ENCODE measurements at places on chromosomes 7 and 10.

- DNase-seq: no peak
These were observed 36.5 kb downstream of the GRID1 start for GRCh38 chr10:86329896-86330680.

DNA sequence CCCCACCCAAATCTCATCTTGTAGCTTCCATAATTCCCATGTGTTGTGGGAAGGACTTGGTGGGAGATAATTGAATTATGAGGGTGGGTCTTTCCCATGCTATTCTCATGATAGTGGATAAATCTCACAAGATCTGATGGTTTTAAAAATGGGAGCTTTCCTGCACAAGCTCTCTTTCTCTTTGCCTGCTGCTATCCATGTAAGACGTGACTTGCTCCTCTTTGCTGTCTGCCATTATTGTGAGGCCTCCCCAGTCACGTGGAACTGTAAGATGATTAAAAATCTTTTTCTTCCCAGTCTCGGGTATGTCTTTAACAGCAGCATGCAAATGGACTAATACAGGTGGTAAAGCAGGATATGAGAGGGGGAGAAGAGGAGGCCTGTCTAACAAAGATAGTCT lies 88.3 kb downstream of the TMEM106B start:
- no peak for DNase-seq

- no peak for DNase-seq
These were observed 674.3 kb upstream of the ZWINT start for GRCh38 chr10:57035310-57035709.

DNA sequence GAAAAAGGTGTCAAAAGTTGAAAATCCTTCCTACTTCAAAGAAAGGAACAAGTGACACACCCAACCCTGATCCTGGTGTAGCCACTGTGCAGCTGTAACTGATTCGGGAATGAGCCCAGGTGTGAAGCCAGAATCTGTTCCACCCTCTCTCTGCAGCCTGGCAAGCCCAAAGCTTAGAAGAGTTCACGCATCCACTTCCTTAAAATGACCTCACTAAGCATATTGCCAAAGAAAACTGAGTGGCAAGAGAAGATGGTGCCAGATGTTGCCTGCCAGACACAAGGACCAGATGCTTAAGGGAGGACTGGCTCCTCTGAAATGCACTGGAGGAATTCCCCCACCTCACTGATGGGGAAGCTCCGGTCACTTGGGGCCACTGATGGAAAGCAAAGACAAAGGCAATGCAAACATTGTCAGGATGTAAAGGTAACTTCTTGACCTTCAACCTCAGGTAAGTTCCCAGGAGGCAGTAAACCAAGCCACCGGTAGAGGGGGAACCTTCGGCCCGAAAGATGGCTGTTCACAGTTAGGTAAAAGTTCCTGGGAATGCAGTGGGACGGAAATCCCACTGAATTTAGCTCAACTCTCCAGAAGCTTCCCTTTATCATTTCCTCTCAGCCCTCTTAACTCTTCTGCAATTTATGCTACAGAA lies 554.9 kb downstream of the KCNMA1 start:
- peak; percentile 23 for DNase-seq

GRCh38 chr10:92074126-92074887 lies 150.7 kb downstream of the BTAF1 start:
- peak; percentile 10 for DNase-seq

GRCh38 chr7:144534196-144534595 lies 130.7 kb upstream of the NOBOX start:
- no peak for DNase-seq

DNA sequence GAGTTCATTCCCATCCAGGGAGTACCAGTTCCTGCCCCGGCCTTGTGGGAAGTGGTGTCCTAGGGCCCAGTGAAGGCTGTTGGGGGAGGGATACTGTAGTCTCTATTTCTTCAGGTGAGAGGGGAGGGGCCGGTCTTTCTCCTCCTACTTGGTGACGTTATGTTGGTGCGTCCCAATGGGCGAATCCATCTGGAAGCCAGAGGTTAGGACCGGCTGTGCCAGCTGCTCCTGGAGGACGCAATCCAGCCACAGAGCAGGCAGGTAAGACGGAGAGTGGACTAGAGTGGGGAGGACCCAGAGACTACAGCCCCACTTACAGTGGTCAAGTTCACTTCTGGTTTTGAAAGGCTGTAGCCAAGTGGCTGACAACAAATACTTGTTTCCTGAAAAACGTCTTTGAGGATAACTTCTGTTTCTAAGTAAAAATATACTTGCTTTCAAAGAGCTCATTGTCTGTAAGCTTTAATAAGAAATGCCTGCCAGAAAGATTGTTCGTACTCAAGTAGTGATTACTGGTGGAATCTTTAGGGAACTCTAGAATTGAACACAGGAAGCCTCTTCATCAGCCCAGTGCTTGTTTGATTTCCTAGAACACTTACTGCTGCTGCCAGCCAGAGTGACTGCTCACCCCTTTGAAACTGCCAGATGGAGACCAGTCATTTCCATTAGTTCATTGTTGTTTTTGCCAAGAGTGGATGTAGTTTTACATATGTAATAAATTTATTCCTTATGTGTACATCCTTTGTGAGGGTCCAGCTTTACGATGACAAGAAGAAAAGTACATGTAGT lies 25.4 kb downstream of the RBM33 start:
- peak; percentile 50 for DNase-seq

GRCh38 chr7:113175525-113176104 lies 57.3 kb upstream of the SMIM30 start:
- DNase-seq: no peak

GRCh38 chr7:94426980-94427875 lies 32.5 kb downstream of the COL1A2 start:
- no peak for DNase-seq

DNA sequence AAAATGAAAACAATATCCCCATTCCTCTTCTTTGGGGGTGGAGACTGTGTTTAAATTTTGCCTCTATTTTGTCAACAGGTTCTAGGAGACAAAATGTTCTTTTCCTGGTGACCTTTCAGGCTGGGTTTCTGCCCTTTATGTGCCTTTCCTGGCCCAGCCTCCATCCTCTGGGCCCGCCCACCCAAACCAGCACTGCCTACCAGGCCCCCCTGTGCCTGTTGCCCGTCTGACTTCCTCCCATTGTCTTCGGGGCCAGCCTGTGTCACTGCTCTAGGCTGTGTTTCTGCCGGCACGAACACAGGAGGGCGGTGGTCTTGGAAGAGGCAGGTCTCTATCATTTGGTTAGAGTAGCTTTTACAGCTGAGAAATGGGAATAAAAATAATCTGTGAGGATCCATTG lies 13.9 kb downstream of the TSPAN14 start:
- no peak for DNase-seq

GRCh38 chr7:38310591-38311101 lies 37.2 kb upstream of the TARP start:
- DNase-seq: peak; percentile 48

DNA sequence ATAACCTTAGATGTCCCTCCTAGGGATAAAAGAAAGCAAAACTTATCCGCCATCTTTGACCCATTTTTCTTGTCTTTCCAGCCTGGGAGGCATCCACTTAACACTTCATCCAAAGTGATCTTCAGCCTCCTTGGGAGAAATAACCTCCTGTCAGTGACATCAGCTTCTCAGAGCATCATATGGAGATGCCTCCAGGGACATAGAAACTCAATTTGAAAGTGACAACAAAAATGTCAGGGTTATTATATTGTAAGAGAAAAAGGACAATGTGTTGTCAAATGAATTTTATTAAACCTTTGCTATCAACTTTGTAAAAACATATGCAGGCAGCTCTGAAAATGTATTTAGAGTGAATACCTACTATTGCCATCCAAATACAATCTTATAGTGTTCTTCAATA lies 371.2 kb upstream of the ADARB2 start:
- DNase-seq: no peak

DNA sequence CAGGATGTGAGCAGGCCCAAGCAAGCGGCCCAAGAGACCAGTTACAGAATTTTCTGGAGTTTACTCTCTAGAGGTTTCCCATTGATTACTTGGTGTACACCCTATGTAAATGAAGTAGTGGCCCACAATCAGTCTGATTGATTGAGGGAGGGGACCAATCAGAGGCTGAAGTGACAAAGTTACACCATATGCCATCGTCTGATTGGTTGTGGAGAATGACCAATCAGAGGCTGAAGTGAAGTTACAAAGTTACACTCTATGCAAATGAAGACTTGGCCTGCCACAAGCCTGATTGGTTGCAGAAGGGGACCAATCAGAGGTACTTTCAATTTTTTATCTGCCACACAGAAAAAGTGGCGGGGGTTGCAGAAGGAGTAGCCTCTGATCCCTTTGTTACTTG lies 83.7 kb downstream of the KIF20B start:
- peak; percentile 20 for DNase-seq

DNA sequence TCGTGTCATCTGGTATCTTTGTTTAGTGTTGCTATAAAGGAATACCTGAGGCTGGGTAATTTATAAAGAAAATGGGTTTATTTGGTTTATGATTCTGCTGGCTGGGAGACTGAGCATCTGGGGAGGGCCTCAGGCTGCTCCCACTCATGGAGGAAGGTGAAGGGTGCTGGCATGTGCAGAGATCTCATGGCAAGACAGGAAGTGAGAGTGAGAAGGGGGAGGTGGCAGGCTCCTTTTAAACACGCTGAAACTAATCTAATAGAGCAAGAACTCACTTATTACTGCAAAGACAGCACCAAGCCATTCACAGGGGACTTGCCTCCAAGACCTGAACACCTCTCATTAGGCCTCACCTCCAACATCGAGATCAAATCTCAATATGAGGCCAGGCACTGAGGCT lies 11.3 kb downstream of the OIT3 start:
- DNase-seq: no peak

- no peak for DNase-seq
These were observed 1303.2 kb upstream of the LRRTM3 start for GRCh38 chr10:65622608-65623007.

DNA sequence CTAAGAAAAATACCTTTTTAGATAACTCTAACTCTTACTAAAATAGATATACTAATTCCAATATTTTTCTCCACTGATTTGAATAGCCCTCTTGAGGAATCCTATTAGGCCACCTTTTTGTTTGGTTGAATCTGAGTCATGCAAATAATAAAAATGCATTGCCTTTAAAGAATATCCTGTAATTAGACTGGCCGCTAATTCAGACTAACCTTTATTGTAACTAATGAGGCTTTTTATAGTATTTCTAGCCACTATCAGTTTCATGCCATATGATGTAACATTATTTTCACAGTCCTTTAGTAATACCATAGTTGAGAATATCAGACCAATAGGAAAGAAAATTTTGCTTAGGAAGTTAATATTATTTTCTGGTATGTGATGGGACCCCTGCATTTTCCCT lies 90.1 kb downstream of the CREB5 start:
- no peak for DNase-seq

GRCh38 chr7:130296221-130296951 lies 3.4 kb downstream of the CPA4 start:
- no peak for DNase-seq

DNA sequence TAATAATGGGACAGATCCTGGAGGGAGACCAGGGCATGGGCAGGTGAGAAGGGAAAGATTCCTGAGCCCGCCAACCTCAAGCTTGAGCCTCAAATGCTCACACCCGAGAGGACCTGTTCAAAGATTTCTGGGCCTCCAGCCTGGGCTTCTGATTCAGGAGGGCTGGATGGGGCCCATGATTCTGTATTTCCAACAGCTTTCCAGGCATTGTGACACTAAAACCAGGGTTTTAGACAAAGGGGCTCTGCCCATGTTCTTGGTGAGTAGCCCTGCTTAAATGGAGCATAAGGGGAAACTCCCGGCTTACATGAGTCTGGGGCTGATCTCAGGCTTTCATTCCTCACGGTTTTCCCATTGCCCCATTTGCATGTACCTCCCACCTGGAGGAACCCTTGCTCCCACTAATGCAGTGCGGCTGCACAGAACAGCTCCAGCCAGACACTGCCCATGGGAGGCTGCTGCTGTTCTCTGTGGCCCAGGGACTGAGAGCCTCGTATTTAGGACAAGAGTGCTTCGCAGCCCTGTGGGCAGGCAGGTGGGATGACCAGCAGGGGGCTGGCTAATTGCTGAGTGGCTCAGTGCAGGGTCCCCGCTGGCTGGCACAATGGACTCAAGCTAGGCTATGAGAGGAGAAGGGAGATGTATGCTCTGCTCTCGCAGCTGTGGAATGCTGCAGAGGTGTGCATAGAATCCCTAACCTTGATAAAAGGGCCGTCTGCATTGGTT lies 135.3 kb upstream of the COBL start:
- DNase-seq: no peak

DNA sequence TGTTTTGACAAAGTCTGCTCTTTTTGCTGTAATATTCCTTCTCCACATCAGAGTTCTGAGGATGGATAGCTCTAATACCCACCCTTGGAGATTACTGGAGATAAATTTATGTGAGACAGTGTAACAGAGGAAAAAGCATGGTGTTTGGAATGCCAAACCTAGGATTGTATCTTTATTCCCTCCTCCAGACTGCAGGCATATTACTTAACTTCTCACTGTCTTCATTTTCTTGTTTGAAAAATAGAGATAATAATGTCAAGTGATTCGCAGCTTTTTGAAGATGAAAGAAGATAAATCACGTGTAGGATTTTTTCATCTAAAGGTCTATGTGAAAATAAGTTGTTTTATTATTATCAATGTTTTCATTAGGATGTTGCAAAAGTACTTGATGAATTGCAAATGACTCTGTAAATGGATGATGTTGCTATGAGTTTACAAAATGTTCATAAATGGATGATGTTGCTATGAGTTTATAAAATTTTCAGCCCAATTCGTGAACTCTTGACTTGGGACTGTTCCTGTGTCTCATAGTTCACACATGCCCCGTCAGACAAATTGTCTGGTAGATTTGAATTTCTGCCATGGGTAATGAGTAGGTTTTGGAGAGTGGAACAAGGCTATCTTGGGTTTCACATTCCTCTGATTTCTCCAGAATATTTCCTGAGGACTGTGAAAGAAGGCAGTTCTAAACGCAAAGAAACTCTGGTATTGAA lies 113.1 kb upstream of the IGFBP3 start:
- no peak for DNase-seq

DNA sequence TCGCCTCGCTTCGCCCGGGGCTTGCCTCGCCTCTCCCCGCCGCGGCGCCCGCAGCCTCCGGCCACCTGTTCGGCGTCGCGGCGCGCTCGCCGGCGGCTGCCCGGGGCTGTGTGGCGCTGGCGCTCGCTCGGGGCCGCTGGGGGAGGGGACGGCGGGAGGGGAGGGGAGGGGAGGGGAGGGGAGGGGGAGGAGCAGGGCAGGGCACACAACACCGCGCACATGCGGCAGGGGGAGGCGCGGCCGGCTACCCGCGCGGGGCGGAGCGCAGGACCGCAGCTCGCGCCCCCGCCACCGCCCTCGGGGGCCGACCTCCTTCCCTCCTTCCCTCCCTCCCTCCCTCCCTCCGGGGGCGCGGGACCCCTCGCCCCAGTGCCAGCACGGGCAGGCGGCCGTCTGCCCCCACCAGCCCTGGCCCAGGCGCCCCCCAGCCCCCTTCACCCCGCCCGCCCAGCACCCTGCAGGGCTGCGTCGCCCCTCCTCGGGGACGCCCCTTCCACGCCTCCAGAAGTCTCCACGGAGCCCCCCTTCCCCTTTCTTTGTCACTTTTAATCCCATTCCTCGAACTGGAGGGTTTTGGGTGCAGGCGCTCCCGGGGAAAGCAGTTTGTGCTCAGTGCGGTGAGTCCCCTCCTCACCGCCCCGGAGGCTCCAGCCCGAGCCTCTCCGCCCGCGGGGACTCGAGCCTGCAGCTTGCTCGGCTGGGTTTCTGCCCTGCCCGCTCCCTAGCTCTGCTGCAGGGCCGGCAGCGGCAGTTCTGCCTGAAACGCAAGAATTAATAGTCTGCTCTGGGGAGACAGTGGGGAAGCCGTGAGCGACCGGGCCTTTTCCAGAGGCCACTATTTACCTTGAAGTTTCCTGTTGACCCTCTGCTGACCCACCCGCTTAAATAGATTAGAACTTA lies at the start of gene PARD3:
PARD3 (minus strand) TSS at position 112 of the 900 bp plus-strand sequence. CDS start 301 bp downstream, outside the sequence.
- DNase-seq: peak; percentile 64

Measured in RPMI7951 (cell line).